ENCODE measurements at places on chromosomes 1 and 21.

DNA sequence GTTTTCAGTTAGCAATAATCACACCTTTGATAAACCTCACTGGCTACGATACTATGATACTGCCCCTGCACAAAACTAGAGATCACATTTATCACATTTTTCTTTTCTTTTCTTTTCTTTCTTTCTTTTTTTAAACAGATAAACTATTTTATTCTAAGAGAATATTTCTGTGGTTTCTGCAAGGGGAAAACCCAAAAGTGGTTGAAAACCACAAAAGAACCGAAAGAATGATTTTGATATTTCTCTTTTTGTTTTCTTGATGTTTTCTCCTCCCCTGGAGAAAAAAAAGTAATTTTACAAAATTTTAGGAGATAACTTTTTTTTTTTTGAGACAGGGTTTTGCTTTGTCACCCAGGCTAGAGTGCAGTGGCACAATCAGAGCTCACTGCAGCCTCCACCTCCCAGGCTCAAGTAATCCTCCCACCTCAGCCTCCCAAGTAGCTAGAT is 18.4 kb upstream of the FRRS1 start:
- DNase-seq, result no peak

DNA sequence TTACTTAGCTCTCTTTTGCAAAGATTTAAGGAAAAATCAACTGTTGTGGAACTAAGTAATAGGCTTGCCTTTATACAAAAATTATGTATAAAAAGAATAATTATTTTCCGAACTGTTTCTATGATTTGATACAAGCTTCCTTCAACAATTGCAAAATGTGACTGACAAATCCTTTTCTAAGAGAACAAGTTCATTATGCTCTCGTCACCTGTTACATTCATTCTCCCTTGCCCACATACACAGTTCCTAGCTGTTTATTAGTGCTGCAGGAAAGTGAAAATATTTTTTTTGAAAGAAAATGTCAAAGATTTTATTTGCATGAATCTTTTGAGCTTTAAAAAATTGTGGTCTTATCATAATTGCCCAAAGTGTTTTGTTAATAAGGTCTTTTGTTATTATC is 466.2 kb downstream of the USP25 start:
- DNase-seq, result peak; percentile 64

- no peak for DNase-seq
Observed at GRCh38 chr1:154793685-154794084, 76.4 kb downstream of the KCNN3 start.

- DNase-seq, result peak; percentile 94
Observed at GRCh38 chr1:21869620-21870121, 57.6 kb downstream of the LDLRAD2 start.

- DNase-seq, result no peak
Observed at GRCh38 chr1:29096231-29096886, 27.3 kb downstream of the TMEM200B start.

DNA sequence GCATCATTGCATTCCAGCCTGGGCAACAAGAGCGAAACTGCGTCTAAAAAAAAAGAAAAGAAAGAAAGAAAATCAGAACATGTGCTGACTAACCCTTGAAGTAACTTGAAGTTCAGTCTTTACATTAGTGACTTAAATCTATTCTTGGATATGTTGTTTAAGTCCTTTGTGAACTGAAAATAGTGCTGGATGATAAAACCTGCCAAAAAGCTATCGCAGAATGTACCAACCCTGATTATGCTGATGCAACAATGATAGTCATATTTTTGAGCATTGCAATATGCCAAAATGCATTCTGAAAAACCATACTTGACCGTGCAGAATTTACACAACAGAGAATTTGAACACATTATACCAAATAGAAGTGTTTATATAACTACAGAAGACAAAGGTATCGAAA is 30.7 kb downstream of the SHISAL2A start:
- DNase-seq, result no peak

- peak; percentile 11 for DNase-seq
Observed at GRCh38 chr1:193448682-193449461, 262.5 kb upstream of the B3GALT2 start.

DNA sequence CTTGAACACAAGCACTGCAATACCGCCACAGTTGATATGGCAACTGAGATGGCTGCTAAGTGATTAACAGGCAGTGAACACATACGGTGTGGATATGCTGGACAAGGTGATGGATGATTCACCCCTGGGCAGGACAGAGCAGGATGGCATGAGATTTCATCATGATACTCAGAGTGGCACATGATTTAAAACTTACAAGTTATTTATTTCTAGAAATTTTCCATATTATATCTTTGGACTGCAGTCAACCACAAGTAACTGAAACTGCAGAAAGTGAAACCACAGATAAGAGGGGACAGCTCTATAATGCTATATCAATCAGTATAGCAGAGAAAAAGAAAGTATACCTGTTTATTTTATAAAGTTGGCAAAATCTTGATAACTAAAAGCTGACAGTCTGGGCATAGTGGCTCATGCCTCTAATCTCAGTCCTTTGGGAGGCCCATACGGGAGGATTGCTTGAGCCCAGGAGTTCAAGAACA is 47.9 kb downstream of the PHACTR4 start:
- peak; percentile 72 for DNase-seq

DNA sequence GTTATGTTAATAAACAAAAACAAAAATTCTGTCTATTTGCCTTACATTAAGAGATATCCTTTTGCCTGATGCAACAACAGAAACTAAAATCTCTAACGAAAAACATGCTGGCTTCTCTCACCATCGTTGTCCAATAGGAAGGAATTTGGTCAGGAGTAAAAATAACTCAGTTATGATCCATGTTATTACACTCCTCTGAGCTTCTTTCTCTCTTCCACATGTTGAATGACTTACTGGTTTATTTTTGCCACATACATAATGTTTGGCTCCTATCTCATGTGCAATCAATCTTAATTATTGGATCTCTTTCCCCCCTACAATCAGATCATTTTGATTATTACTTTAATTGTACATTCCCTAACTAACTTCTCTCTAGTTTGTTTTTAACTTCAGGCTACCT is 688.4 kb downstream of the USP25 start:
- DNase-seq, result peak; percentile 69

- no peak for DNase-seq
Observed at GRCh38 chr1:5265438-5266075, 611.1 kb downstream of the AJAP1 start.

DNA sequence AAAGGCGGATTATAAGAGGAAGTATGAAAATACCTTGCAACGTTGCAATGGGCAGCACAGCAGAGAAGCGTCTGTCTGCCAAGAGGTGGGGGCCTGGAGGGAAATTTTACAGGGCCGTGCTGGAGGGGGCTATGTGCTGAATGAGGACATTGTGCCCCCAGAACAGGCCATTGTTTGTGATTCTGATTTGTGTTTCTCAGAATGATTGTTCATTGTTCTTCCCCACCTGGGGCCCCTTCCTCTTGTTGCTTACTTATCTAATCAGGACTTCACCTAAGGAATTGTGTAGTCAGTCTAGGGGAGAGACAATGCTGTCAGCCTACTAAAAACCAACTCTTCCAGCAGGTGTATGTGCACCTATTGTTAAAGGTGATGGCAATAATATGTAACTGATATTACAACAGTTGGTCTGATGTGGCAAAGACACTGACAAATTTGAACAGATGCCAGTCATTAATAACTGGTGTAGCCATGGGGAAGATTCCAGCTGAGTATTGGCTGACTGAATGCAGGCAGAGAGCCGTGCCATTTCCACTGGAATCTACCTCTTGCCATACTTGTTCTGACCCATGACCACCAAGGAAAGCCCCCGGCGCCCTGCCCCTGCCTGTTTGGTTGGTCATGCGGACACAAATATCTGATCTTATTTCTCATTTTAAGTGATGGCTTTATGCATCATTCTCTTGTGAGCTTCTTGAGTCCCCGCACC is 45.2 kb upstream of the PSEN2 start:
- DNase-seq, result peak; percentile 35

DNA sequence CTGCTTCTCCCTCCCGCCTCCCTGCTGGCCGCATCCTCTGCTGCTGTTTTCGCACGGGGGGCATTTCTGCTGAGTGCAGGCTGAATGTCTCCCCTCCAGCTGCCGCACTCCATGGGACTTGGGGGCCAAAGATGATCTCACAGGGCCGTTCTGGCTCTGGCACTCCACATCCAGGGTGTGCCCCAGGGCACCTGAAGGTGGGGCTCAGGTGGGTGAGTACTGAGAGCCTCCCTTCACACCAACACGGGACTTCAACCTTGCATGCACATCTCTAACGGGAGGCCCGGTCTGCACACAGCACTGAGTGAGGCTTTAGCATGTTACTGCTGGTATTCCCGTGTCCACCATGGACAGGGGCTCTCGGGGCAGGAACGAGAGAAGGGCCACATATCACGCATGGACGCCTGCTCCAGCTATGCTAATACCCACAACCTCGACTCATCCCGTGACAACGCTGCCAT is 88.9 kb downstream of the DMRTB1 start:
- DNase-seq, result no peak

- no peak for DNase-seq
Observed at GRCh38 chr1:117166076-117166475, 44.5 kb upstream of the TRIM45 start.

GRCh38 chr1:40983286-40983685 is 3.8 kb downstream of the CTPS1 start:
- DNase-seq, result no peak

DNA sequence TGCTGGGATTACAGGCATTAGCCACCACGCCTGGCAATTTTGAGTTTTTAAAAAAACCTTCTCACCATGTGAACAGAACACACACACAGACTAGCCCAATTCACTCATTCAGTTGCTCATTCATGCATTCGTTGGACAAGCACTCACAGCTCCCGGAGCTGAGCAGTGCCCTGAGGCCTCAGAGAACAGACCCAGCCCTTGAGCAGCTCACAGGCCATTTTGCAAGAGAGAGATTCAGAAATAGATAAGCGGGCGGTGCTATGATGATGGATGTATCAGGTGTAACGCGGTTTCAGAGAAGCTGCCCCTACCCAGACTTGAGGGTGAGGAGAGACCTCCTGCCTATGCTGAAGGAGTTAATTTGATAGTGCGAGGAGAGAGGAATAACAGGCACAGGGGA is 18.6 kb downstream of the PTAFR start:
- no peak for DNase-seq

GRCh38 chr1:11520531-11521233 is 41.7 kb downstream of the DISP3 start:
- DNase-seq, result no peak

DNA sequence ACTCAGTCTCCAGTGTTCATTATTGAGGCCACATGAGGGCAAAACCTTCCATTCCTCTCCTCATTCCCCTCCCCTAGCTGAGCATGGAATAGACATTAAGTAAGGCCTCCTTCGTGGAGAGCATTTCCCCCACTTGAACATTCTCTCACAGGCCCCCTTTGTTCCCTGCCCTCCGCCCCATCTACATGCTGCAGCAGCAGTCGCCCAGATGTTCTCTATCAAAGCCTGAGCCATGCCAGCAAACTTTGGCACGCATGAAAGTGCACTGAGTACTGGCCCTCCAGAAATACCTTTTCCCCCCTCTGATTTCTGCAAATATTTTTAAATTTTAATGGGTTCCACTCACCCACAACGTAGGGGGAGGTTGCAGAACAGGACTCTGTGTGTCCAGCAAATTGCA is 20.9 kb upstream of the GORAB start:
- no peak for DNase-seq

- no peak for DNase-seq
Observed at GRCh38 chr1:208216806-208217205, 27.4 kb downstream of the PLXNA2 start.
